ENCODE measurements at places on chromosomes 3 and 15.

- no peak for DNase-seq
Measured at GRCh38 chr15:36965570-36966342, 134.6 kb downstream of the MEIS2 start.

GRCh38 chr3:146469150-146470017, at the start of gene PLSCR2:
Gene PLSCR2, minus strand, starts transcription at chr3:146469561. Its CDS starts 9,657 bp downstream, at chr3:146459904.
- DNase-seq, result peak; percentile 97

GRCh38 chr3:16906682-16907081, 21.9 kb downstream of the PLCL2 start:
- DNase-seq, result peak; percentile 15

GRCh38 chr3:188431553-188431952, 277.6 kb downstream of the LPP start:
- no peak for DNase-seq

DNA sequence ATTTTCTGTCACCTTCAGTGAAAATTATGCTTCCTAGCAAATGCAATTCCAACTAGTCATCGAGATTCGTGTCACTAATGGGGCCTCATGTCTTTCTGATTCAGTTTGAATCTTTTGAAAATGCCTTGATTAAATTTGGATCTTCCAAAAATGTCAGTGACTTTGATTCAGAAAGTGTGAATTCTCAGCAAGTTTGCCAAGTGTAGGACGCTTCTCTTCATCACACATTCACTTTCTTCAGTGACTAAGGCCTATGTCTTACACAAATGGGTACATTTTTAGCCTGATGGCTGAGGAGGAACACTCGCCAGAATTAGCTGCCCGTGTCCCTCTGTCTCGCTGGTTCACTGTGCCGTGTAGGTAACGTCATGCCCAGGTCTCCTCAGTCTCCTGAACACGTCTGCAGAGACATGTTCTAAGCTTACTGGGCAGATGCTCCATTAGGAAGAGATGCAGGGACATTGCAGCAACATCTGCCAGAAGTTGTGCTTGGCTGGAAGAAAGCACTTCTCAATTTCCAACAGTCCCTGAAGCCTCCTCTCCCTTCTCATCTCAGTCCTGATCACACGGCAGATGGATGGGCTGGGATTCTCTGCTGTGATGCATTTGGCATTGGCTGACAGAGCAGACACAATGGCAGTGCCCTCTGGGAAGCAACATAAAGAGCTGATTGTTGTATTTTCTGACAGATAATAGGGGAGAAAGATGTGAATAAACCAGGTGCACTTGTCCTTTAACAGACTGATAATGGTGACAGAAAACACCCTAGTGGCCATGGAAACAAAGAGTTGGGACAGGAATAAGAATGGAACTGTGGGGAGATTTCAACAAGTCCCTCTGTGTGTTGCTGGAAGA, 29.1 kb upstream of the LYZL4 start:
- DNase-seq, result no peak

DNA sequence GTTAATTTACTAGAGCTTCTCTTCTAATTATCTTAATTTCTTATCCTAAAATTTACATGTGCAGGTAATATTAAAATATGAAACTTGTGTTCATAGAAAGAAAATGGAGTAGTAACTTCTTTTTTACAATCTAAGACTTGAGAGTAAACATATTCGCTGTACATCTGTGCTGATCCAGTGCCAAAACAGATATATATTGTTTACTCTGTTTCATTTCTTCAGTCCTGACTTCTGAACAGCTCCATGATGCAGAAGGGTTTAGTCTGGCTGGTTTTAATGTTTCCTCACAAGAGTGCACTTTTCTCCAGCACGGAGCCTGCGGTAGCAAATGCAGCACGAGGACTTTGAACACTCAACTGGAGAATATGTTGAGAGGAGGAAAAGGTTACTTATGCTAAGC, 306.8 kb downstream of the EPHA3 start:
- DNase-seq, result no peak

GRCh38 chr3:101642441-101642840, 34.5 kb downstream of the ZBTB11 start:
- no peak for DNase-seq

DNA sequence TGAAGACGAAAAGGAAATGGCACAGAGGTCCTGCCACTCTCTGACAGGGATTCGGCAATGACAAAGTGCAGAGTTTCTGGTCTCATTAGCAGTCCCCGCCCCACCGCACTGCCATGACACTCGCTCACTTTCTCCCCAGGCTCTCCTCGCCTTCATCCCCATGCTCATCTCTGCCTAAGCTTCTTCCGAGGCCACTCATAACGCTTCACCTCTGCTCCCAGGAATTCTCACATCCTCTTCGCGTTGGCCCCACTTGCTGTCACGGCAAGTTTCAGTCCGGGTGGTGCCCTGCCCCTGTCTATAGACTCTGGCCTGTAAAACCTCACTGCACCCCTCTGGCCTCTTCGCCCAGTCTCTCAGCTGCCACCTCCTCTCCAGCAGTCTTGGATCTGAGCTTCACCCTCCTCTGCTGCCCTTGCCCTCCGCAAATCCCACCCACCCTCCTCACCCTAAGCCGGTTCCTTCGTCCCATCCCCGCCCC, 654 bp downstream of the RUBCN start:
- no peak for DNase-seq

GRCh38 chr3:42735615-42736014, 33.0 kb upstream of the HHATL start:
- DNase-seq, result no peak

- DNase-seq, result no peak
Measured at GRCh38 chr3:191882289-191882688, 421.3 kb downstream of the PYDC2 start.

DNA sequence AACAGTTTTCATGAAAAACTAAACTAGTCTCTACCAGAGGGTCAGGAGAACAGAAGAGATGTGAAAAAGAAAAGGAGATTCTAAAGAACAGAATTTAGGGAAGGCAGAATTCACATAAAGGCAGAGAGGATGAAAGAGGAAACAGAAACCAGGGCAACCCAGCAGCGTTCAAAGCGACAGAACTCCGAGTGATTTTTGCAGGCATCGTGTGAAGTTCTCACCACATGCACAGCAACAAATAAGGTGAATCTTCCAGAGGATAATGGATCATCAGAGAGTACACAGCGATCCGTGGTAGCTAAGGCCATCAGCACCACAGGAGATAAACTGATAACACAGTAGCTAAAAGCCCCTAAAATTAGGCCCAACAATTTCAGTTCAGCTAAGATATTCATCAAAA, 250.8 kb upstream of the THBS1 start:
- DNase-seq, result no peak

GRCh38 chr15:35439291-35439690, 106.7 kb downstream of the DPH6 start:
- no peak for DNase-seq

DNA sequence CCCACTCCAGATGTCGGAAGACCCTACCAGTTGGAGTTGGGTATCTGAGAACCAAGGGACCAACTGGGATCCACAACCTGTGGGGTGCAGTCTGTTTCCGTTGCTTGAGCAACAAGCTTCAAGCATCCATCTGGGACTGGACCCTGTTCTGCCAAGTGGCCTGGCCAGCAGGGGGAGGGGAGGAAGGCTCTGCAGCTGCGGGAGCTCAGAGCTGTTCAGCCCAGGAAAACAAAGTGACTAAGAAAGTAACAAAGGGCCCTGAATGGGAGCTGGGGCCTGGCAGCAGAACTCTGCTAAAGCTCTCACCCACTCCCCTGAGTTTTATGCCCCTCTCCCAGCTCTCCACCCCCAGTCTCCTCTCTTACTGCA, 2.7 kb downstream of the TYRO3 start:
- no peak for DNase-seq

GRCh38 chr3:189393598-189393997, 221.8 kb downstream of the TPRG1 start:
- DNase-seq, result no peak

- DNase-seq, result no peak
Measured at GRCh38 chr3:32977861-32978260, 26.4 kb downstream of the CCR4 start.

GRCh38 chr3:16869261-16870005, 15.3 kb upstream of the PLCL2 start:
- DNase-seq, result no peak

DNA sequence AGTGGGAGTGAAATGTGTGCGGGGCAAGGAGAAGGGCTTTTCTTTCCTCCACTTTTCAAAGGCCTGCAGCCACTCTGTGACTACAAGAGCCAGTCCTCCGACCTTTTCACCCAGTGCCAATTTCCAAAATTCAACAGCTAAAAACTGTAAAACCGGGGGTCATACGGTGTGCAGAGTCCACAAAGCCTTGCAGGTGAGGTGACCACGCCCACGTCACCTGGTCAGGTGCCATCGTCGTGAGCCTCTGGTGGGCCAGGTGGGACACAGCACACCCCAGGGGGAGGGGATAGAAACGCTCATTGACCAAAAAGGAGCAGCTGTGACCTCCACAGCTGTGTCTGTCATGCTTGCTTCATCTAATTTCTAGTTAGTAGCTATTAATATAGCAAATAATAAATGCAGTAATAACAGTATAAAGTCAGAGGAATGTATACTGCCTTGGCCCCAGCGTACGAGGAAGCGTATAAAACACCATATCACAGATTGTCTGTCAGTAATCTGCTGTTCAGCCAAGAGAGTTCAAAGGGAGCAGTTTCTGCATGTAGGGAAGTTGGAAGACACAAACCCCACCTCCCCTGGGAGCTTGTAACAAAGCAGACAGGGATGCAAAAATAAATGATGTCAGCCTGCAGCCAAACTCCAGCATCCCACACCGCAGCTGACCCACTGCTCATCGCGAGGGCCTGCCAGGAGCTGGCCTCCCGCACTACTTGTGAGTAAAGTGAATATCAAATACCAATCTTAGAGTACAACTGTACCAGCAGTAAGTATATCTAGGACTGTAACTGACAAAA, 86.7 kb downstream of the VGLL4 start:
- DNase-seq, result no peak

DNA sequence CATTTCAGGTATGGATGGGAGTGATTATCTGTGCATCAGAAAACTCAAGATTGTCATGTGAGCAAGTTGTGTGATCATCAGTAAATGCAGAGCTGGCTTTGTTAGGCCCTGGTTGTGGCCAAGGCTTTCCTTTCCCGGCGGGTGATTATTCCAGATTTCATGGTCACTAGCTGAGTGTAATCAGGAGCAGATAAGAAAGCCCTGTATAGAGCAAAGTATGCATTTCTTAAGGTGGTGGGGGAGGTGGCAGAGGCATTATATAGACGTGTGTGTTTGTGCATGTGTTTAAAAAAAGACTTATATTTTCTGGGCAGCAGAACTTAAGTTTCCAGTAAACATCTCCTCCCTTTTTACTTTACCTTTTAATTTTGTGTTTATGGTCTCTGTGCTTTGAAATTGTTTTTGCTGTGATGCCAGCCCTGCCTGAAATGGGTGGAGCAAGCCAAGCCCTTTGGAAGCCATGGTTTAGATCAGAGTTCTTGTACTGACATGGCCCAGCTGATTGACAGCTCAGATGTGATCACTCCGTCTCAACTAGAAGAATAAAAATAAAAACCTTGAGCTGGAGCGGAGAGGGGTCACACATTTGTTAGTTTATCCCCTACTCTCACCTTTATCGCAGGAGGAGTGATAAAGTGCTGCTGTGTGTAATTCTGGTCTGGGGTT, 22.2 kb downstream of the SMAD3 start:
- no peak for DNase-seq

DNA sequence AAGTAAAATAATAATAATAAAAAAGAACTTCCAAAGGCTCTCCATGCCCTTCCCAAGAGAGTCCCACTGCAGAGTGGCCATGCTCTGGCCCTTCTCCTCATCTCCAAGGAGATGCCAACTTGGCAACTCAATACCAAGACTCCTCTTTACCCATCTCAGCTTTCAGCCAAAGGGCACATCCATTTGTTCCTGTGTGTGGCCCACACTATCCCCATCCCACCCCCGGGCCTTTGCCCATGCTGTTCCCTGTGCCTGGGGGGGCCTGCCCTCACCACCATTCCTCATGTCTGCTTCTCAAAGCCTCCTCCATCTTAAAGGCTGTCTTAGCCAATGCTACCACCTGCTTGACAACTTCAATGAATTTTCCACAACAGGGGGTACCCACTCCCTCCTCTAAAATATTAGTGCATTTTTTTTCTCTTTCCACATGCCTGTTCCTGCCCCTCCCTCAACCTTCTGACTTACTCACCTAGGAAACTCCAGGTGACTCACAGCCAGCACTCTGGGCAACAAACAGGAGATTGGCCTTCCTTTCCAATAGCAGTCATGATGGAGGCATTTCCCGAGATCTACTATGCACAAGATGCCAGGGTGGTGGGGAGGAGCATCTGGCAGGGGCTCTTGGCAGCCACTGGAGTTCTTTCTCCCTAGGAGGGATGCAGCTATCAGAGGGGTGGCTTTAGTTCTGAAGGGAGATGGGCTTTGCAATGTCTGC, 109.4 kb upstream of the SMAD3 start:
- DNase-seq, result no peak

DNA sequence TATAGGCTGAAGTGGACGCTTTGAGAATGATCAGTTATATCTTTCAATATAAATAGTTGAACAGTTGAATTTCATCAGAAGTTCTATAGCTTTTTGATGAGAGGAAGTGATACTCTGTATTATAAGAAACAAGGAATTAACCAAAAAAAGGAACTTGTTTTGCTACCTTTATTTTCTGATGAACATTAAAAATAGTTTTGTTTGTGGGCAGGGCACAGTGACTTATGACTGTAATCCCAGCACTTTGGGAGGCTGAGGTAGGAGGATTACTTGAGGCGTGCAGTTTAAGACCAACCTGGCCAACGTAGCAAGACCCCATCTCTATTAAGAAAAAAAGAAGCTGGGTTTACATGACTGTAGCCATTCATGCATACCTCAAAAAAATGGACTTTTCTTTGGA, 16.7 kb downstream of the BLOC1S6 start:
- DNase-seq, result no peak

- DNase-seq, result no peak
Measured at GRCh38 chr15:69167218-69167846, 6.9 kb downstream of the GLCE start.

DNA sequence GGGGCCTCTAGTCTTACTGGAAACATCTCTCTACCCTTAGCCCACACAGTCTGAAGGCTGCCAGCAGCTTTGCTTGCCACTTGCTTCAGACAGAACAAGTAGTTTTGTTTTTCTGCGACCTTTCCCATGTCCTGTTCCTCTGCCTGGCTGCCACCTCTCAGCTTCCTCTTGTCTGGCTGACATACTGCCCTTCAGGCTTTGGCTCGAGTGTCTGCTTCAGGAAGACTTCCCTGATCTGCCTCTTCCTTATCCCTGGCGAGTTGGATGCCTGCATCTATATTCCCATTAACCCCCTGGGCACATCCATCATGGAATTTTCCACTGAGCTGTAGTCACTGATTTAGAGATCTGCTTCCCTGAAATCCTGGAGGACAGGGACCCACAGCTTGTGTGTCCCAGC, 25.1 kb upstream of the CPNE9 start:
- DNase-seq, result no peak

DNA sequence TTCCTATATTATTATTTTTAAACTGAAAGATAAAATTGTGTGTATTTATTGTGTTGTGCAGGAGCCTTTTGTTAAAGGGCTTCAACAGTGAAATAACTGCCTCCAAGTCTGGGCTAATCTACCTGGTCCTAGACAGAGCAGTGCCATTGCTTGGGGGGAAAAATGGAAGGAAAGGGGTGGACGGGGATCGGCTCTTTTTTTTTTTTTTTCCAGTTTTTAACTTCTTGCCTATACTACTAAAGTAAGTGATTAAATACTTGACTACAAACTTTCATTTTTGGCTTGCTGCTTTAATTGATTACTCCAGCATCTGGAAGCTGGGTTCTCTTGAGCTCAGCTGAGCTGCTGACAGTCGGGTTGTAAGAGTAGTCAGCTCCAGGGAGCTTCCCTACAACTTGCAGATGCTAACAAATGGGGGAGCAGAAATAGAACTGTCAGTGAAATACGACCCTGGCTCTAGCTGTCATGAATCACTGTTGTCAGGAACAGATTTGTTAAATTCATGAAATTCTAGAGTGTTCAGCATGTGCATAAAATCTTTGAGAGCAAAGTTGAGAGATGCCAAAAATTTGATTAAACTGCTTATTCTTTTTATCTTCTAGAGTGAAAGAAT, 276.7 kb downstream of the ROBO1 start:
- DNase-seq, result no peak
